ENCODE measurements at places on chromosomes 1 and 21. TPM values are rescaled to one million over a fixed set of nuclear protein-coding genes. Genes with fewer than 3 reads are reported as not detected.

DNA sequence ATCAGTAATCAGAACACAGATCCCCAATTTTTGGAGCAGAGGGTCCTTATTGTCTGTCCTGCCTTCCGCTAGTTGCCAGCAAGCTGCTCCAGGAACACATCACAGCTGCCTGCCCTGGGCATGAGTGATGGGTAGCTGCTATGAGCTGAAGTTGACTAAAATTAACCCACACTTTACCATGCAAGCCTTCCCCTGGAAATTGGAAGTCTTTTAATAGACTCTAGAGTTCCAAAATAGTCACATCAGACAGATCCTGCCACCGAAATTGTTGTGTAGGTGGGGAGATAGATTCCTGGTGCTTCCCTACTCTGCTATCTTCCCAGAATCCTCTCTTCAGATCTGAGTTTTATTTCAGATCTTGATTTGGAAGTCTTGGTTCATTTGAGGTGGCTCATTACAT lies 63.1 kb upstream of the GCLM start:
- H3K27me3 ChIP-seq: no peaks in the 10 kb centered on the region
- H3K4me3 ChIP-seq: no peak overlapping the region
- peaks cover 40% of the 10 kb centered on the region for H3K4me1 ChIP-seq
- H3K36me3 ChIP-seq: no peaks in the 10 kb centered on the region
- DNase-seq: no peak

SPRR3 gene
- total RNA-seq: 1.1 TPM

- H3K27me3 ChIP-seq: no peaks in the 10 kb centered on the region
- DNase-seq: peak; percentile 70
- no peaks in the 10 kb centered on the region for H3K36me3 ChIP-seq
- peak overlapping the region; percentile 77 for H3K27ac ChIP-seq
- H3K4me3 ChIP-seq: no peak overlapping the region
- H3K4me1 ChIP-seq: peaks cover 18% of the 10 kb centered on the region
Observed at GRCh38 chr1:23719162-23719820, 24.0 kb upstream of the ELOA start.

DNA sequence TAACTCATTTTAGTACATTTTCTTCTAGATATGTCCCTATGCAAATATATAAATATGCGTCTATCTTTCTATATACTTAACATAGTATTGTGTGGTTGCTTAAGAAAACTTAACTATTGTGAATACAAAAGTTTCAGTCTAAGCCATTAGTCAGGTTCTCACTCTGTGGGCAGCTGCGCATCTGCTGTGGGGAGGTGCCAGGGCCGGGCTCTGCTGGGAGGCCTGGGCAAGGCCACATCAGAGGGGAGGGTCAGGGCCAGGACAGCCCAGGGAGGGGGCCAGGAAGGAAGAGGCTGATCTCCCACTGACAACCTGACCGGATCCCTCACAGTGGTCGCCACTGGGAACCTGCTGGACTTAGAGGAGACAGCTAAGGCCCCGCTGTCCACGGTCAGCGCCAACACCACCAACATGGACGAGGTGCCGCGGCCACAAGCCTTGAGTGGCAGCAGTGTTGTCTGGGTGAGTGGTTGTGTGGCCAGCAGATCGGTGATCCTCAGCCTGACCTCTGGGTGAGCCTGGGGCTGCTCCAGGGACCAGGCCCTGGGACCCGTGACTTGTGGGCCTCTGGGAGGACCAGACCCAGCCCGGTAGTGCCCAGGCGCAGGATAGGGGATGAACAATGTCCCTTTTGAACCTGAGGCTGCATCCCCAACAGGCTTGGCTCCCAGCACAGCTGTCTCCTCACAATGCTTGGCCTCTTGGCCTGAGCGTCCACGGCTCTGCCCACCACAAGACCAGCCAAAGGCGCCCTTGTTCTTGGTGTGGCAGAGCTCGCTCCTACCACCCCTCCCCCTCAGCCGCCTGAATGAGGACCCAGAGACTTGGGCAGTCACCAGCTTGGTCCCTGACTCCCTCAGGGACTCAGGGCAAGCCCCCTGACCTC lies 20.2 kb downstream of the LDLRAP1 start:
- peaks cover 54% of the 10 kb centered on the region for H3K36me3 ChIP-seq
- H3K4me1 ChIP-seq: peaks cover 62% of the 10 kb centered on the region
- peak overlapping the region; percentile 59 for H3K27ac ChIP-seq

- H3K4me3 ChIP-seq: no peak overlapping the region
- no peak for DNase-seq
- H3K36me3 ChIP-seq: no peaks in the 10 kb centered on the region
- H3K27me3 ChIP-seq: no peaks in the 10 kb centered on the region
Observed at GRCh38 chr1:79614762-79615161, 608.2 kb upstream of the ADGRL4 start.
